ENCODE measurements at places on chromosomes 2 and 18.

- no peaks in the 10 kb centered on the region for H3K36me3 ChIP-seq
- no peak overlapping the region for H3K4me3 ChIP-seq
- no peaks in the 10 kb centered on the region for H3K27me3 ChIP-seq
- DNase-seq: no peak
- H3K27ac ChIP-seq: no peak overlapping the region
These were observed 90.1 kb downstream of the DPP4 start for GRCh38 chr2:161983866-161984265.

DNA sequence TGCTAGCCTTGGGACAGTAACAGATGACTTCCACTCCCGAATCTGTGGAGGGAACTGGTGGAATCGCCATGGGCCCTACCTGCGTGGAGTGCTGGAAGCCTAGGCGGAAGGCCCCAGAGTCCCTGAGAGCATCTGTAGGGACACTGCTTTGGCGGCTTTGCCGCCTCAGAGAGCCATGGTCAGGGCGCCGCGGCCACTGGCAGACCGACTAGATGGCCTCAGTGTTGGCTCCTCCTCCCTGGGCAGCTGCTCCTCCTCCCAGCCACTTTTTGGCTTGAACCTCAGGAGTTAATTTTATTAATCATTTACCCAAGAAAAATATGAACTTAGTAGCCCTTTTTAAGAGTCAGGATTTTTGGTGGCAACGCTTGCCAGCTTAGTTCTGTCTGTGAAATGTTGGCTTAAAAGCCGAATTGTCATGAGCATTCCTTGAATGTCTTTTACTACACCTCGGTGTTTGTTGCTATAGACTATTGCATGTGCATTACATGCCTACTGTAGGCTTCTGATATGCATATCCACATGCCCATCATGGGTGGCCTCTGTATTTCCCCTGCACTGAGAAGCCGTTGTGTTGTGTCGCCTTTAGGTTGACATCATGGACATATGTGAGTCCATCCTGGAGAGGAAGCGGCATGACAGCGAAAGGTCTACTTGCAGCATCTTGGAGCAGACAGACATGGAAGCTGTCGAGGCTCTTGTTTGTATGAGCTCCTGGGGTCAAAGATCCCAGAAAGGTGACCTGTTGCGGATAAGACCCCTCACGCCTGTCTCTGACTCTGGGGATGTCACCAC is 2.4 kb downstream of the KLF11 start:
- no peak for DNase-seq
- H3K4me1 ChIP-seq: peaks cover 78% of the 10 kb centered on the region
- H3K36me3 ChIP-seq: peaks cover 19% of the 10 kb centered on the region
- H3K4me3 ChIP-seq: no peak overlapping the region
- H3K27me3 ChIP-seq: no peaks in the 10 kb centered on the region

DNA sequence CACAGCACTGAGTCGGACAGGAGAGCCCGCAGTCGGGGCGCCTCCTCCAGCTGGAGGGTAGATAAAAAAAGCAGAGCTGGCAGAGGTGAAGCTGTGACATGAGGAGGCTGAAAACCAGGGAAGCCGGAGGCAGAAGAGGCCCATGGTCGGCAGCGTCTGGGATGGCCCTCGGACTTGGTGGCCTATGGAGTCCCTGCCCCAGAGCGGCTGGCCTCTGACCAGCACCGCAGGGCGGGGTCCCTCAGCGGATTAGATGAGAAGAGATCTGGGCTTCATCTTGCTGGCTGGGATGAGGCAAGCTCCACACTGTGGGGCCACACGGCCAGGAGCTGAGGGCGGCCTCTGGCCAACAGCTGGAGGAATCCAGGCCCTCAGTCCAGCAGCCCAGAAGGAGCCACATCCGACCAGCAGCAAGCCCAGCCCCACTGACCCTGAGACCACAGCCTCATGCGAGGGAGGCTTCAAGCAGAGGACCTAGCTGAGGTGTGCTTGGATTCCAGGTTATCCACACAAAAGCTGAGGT is 174.1 kb downstream of the EIPR1 start:
- H3K36me3 ChIP-seq: no peaks in the 10 kb centered on the region
- H3K4me3 ChIP-seq: no peak overlapping the region
- H3K27ac ChIP-seq: no peak overlapping the region
- no peaks in the 10 kb centered on the region for H3K4me1 ChIP-seq
- no peak for DNase-seq

GRCh38 chr18:14928396-14928795 is 180.4 kb downstream of the ANKRD30B start:
- H3K4me3 ChIP-seq: no peak overlapping the region
- no peaks in the 10 kb centered on the region for H3K4me1 ChIP-seq
- no peak for DNase-seq
- no peaks in the 10 kb centered on the region for H3K27me3 ChIP-seq
- H3K27ac ChIP-seq: no peak overlapping the region
